ENCODE measurements at places on chromosomes 6 and 20.

GRCh38 chr6:30328397-30328796 lies 1.7 kb downstream of the TRIM39 start:
- no peak for DNase-seq

- DNase-seq, result no peak
Measured at GRCh38 chr20:7505152-7505834, 435.0 kb downstream of the HAO1 start.

DNA sequence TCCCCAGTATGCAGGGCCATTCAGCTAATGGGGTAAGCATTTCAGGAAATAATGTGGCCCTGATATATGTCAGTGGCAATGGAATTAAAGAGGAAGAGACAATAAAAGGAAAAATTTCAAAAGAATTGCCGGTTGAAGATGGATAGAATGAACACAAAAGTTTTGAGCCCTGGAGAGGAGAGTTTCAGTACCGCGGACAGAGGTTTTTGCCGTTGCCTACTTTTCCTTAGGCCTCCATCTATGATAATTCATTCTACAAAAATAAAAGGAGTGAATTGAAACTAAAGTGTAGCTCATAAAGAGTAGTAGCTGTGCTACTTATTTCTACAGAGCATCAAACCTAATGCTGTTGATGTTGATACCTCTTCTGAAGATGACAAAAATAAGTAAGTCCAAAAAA lies 140.7 kb downstream of the RNASET2 start:
- peak; percentile 7 for DNase-seq

- DNase-seq, result no peak
Measured at GRCh38 chr20:23080521-23080920, 5.6 kb downstream of the CD93 start.

DNA sequence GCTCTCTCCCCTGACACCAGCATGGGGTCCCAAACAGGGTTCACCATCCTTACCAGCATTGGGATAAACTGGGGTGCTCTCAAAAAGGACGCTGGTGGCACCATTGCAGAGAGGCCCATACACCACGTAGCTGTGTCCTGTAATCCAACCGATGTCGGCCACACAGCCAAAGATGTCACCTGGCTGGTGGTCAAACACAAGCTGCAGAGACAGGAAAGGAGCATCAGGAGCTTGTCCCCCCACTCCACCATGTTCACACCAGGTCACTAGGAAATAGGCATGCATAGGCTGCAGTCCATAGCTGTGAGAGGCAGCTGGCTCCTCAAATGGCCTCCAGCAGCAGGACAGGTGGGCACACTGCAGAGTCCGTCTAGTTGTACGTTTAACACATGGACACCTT lies 28.8 kb upstream of the APMAP start:
- no peak for DNase-seq

GRCh38 chr6:119129148-119129967 lies 50.9 kb upstream of the FAM184A start:
- DNase-seq, result peak; percentile 73

DNA sequence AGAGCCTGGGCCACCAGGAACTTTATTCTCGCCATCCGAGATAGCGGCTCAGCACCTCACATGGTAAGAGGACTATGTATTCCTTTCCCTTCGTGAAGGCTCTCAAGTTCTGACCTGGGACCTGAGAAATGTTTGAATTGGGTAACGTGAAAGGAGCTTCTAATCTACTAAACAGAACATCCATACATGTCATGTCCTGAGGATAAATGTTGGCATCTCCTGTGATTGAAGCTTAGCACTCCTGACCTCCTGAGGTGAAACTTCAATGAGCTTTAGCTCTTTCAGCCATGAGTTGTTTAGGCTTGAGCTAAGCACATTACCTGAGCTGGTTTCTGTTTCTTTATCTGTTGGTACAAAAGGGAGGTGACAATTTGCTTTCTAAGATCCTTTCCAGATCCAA lies 280.9 kb downstream of the PACRG start:
- no peak for DNase-seq

GRCh38 chr6:56573624-56574023 lies 69.1 kb downstream of the DST start:
- DNase-seq, result no peak

GRCh38 chr20:45179166-45179565 lies 4.5 kb downstream of the PI3 start:
- peak; percentile 18 for DNase-seq

Data from RKO (cell line).